ENCODE measurements at places on chromosomes 12 and 14.

- no peak for DNase-seq
Observed at GRCh38 chr14:70237710-70238109, 49.0 kb upstream of the SLC8A3 start.

GRCh38 chr12:92802906-92803305, 100.1 kb downstream of the PLEKHG7 start:
- no peak for DNase-seq

DNA sequence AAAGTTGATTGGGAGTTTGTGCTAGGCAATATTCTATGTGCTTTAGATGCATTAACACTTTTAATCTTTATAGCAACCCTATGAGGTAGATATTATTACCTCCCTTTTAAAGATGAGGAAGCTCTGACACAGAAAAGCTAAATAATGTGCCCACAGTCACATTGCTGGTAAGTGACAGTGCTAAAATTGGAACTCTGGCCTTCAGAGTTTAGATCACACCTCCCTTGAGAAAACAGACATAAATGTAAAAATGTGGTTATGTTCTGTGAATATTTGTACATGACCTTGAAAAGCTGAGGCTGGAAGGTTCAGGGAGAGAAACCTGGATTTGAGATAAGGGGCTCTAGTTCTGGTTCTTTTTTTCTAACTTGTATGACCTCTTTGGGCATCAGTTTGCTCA, 1.9 kb downstream of the ABHD4 start:
- DNase-seq = no peak

DNA sequence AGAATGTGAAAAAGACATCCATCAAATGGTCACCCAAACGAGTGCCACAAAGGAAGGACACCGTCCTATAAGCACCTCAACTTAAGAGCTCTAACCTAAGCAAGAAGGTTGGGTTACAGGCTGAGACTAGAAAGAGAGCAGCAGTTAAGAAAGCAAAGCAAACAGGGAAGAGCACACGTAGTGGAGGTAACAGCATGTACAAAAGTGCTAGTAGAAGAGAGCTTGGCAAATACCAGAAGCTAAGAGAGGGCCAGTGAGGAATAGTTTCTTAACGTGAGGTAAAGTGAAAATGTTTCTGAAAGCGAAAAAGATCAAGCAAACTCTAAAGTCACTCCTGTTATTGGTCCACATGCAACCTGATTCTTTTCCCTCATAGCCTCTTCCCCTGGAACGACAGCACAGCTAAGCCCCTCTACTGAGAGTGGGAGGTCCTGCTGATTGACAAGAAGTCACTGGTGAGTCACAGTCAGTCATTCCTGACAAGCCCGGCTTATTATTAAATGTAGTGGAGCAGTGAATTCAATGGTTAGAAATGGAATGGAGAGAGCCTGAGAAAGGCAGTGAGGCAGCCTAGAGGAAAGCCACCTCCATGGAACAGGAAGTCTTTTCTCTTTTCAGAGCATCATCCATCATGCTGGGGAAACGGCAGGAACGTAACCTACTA, 204.4 kb downstream of the SLC25A21 start:
- DNase-seq = no peak

GRCh38 chr12:18468246-18469075, 207.1 kb downstream of the PIK3C2G start:
- no peak for DNase-seq

DNA sequence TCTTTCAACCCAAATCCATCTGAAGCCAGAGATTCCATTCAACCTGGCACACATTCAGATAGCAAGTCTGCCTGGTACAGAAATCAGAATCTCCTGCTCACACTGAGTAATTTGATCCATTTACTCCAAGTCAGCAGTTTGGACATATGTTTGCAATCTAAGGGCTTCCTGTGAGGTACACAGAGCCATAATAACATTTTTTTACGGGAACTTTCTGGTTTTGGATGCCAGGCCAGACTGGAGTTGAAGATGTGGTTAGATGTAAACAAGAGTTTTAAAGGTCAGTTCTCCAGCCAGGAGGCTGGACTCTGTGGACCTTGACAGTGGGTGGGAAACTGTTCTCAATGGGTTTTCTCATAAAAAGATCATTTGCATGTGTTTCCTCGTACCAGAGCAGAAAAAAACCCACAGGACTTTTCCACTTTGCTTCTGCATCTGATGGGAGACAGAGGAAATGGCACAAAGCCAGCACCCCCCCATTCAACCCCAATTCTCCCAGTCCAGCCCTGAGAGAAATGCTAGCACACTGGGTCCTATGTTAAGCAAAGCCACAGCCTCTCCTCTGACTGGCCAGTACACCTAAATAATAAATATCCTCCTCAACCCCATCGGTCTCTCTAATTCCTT, 17.7 kb upstream of the TSPAN11 start:
- no peak for DNase-seq

GRCh38 chr12:77548797-77549196, 281.9 kb upstream of the NAV3 start:
- DNase-seq = no peak

DNA sequence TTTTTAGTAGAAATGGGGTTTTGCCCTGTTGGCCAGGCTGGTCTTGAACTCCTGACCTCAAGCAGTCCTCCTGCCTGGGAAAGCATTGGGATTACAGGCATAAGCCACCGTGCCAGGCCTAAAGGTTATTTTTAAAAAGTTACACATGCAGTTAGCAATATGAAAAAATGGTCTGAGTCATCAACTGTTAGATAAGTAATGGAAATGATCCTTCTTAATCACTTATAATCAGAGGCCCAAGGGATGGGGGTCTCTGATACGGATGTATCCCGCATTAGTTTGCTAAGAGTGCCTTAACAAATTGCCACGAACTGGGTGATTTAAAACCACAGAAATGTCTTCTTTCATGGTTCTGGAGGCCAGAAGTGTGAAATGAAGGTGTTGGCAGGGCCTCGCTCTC, 54.1 kb upstream of the FERMT2 start:
- no peak for DNase-seq

- no peak for DNase-seq
Observed at GRCh38 chr12:130423136-130423535, 85.4 kb downstream of the PIWIL1 start.

GRCh38 chr12:104215638-104216297, at the start of gene TXNRD1:
TSS of gene TXNRD1 (plus strand) at chr12:104215779. CDS start at chr12:104215803, 24 bp downstream.
- DNase-seq = peak; percentile 84
